CD8-positive, alpha-beta T cell (primary cell): ENCODE measurements at places on chromosomes 12 and 14.

DNA sequence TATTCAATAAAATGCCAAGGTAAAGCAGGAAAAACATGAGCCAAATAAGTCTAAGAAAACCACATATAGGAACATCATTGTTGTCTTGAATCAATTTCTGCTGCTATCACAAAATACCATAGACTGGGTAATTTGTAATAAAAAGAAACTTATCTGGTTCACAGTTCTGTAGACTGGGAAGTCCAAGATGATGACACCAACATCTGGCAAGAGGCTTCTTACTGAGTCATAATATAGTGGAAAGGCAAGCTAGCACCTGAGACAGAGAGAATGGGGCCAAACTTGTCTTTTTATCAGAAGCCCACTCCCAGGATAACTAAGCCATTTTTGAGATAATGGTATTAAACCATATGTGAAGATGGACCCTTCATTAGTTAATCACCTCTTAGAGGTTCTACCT, 975.9 kb downstream of the FLRT2 start:
- no peak for DNase-seq

GRCh38 chr12:7989827-7990491, 42.6 kb upstream of the FOXJ2 start:
- peak; percentile 40 for DNase-seq

- no peak for DNase-seq
Measured at GRCh38 chr12:12273291-12273957, 6.6 kb upstream of the LRP6 start.

- DNase-seq = no peak
Measured at GRCh38 chr14:93732524-93732923, 55.8 kb downstream of the PRIMA1 start.

DNA sequence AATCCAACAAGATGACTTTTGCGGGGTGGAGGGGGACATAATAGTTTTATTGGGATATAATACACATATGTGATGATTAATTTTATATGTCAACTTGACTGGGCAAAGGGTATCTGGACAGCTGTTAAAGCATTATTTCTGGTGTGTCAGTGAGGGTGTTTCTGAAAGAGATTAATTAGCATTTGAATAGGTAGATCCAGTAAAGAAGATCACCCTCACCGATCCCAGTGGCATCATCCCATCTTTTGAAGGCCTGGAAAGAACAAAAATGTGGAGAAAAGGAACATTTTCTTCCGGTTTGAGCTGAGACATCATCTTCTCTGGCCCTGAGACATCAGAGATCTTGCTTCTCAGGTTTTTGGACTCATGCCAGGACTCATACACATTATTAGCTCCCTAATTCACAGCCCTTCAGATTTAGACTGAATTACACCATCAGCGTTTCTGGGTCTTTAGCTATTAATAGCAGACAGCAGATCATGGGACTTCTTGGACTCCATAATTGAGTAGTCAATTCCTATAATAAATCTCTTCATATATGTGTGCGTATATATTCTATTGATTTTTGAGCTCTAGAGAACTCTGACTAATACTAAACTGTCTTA, 283.6 kb downstream of the PCNX1 start:
- DNase-seq = no peak

GRCh38 chr12:69254046-69254445, 14.7 kb downstream of the CPSF6 start:
- no peak for DNase-seq

- no peak for DNase-seq
Measured at GRCh38 chr12:52632656-52633055, 14.3 kb upstream of the KRT73 start.

- no peak for DNase-seq
Measured at GRCh38 chr14:105911006-105911847, 384.8 kb downstream of the TMEM121 start.

DNA sequence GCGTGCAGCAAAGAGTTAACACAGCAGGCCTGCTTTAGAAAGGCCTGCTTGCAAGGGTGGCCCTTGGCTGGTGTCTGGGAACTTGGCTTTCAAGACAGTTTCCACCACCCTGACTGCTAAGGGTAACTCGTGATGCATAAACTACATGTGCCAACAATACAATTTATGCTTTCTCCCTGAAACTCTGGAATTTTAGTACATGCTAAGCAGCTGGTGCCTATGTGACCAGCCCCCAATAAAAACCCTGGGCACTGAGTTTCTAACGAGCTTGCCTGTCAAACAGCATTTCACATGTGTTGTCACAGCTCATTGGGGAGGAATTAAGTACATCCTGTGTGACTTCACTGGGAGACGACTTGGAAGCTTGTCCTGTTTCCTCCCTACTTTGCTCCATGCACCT, 133.1 kb downstream of the SLC5A8 start:
- no peak for DNase-seq

GRCh38 chr12:121514184-121514742, 66.6 kb downstream of the KDM2B start:
- peak; percentile 68 for DNase-seq

DNA sequence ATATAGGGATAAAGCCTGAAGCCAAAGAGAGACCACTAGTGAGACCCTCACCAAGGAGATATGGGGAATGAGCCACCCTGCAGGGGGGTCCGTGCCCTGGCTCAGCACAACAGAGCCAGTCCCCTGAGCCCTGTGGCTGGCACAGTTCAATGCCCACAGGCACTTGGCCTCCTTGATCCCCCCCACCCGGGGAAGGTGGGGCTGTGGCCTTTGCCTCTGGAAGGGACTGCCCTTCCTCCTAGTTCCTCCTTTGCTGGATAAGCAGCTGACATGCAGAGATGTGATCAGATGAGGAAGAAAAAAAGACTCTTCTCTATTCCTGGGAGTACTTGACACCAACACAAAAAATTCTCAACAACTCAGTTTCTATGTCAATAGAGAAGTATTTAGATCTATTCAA, 19.9 kb downstream of the TTC7B start:
- no peak for DNase-seq

GRCh38 chr12:40034156-40034555, 71.7 kb downstream of the SLC2A13 start:
- DNase-seq = no peak

- DNase-seq = peak; percentile 70
Measured at GRCh38 chr14:91286530-91286937, 42.0 kb upstream of the GPR68 start.

DNA sequence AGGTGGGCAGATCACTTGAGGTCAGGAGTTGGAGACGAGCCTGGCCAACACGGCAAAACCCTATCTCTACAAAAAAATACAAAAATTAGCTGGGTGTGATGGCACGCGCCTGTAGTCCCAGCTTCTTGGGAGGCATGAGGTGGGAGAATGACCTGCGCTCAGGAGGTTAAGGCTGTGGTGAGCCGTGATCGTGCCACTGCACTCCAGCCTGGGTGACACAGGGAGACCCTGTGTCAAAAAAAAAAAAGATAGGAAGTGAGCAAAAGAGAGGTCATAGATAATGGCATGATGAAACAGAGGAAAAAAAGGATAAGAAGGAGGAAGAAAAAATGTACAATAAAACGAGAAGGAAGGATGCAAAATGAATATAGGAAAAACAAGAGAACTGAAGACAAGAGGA, 159.5 kb downstream of the ETV6 start:
- no peak for DNase-seq

DNA sequence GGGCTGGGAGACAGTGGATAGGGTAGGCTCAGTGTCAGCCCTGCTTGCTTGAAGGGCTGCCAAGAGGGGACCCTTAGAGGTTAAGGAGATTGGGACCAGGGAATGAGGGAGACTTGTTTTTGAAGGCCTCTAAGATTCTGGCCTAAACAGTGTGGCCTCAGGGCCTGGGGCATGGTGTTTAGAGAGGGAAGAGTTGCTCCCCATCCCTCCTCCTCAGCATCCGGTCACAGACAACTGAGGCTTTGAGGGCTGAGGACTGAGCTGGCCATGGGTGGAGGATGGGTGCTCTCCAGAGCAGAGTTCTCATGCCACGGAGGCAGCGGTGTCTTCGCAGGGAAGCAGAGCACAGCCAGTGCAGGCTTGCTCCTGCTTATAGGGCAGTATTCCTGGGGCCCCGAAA, 49.4 kb downstream of the KRT80 start:
- no peak for DNase-seq

- no peak for DNase-seq
Measured at GRCh38 chr12:32181498-32182175, 75.0 kb downstream of the BICD1 start.

DNA sequence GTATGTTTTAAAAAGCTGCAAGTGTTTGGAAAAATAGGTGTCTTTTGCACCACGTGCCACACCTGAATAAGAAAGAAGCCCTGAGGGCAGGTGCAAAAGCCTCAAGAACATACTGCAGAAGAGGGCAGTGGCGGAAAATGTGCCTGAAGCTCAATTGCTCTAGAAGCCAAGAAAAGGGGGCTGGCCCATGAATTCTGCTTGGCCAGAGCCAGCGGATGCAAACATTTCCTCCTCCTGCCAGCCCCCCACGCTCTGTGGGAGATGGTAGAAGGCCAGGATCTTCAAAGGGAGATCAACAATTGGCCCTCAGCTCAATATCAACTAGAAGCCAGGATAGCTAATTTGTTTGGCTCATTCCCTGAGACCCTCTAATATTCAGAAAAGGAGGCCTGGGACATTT, 80.3 kb upstream of the TMEM132D start:
- DNase-seq = no peak

GRCh38 chr14:65042296-65042695, 55.6 kb downstream of the FNTB start:
- no peak for DNase-seq

GRCh38 chr14:33589334-33589733, 361.5 kb downstream of the EGLN3 start:
- no peak for DNase-seq

- DNase-seq = no peak
Measured at GRCh38 chr14:68143341-68143841, 323.8 kb downstream of the RAD51B start.

DNA sequence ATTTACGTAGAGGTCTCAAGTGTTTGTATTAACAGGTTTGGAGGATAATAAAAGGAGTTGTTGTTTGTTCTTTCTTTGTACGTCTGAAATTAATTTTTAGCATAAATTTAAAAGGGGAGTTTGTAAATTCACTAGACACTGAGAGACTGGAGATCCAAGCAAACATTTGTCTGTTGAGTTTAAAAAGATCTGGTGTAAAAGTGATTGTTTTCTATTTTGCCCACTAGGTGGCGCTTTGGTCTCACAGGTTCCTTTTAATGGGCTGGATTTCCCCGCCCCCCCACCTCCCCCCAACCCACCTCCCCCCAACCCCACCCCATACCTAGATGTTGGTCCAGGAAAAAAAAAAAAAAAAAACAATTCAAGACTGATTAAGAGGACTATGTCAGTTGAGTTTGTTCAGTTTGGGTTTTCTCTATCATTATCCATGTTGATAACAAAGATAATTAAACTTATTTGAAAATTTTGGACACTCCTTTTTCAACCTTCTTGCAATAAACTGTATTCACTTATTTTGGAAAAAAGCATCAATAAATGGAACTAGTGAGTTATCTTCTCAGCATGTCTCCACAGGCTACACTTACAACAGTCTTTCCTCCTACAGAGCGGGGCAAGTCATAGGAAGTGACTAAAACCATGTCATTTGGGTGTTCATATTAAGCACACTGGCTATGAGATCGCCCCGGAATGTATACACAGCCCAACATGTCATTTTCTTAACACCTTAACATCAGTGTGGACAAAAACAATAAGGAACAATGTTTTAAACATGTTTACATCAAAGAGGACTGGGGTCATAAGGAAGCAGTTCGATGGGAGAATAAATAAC, 841.1 kb downstream of the NRXN3 start:
- peak; percentile 3 for DNase-seq

- no peak for DNase-seq
Measured at GRCh38 chr12:11987901-11988300, 82.8 kb upstream of the BCL2L14 start.

DNA sequence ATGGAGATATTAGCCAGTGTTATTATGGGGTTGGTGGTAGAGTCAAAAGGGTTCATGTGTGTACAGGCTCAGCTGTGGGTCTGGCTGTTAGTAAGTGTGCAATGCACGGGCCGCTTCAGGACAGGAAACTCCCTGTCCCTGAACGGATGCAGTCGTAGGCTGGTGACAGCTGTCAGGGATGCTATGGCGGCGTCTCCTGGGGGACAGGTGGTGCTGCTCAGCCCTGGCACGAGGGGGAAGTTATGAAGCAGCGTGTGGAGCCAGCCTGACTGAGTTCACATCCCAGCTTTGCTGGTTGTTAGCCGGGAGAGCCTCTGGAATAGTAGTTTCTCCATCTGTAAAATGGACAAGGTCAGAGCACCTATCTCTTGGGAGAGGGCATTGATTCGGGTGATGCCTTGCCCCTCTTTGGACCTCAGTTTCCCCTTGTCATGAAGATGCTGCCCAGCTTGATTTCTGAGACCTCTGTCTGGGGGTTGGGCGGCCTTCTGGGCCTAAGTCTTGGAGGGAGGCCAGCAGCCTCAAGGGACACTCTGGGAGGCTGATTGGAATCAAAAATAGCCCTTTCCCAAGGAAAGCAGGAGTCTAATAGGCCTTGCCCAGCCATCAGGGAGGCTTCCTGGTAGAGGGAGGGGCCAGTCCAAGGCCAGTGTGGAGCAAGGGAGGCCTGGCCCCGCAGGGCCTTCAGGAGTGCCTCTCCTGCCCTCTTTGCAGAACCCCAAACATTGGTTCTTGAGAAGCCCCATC, 7.1 kb downstream of the ASB2 start:
- DNase-seq = no peak

DNA sequence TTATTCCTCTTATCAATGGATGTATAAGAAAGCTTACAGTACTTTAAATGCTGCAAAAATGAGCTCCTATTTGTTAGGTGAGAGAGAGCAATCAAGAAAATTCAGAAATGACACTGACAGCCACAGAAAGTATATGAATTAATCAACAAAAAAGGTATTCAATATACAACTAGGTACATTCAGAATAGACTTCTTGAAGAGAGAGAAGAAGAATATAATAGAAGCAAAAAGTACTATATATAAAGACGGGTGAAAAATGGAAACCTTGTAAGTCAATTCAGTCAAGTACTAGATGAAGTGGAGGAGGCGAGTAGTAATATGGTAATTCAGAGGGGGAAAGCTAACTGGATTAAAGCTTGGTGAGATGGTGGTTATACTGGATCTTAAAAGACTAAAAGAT, 74.3 kb downstream of the HEATR5A start:
- no peak for DNase-seq

GRCh38 chr12:69101505-69101904, 137.9 kb upstream of the CPSF6 start:
- DNase-seq = no peak

GRCh38 chr12:96995861-96996260, 88.8 kb downstream of the NEDD1 start:
- DNase-seq = no peak

DNA sequence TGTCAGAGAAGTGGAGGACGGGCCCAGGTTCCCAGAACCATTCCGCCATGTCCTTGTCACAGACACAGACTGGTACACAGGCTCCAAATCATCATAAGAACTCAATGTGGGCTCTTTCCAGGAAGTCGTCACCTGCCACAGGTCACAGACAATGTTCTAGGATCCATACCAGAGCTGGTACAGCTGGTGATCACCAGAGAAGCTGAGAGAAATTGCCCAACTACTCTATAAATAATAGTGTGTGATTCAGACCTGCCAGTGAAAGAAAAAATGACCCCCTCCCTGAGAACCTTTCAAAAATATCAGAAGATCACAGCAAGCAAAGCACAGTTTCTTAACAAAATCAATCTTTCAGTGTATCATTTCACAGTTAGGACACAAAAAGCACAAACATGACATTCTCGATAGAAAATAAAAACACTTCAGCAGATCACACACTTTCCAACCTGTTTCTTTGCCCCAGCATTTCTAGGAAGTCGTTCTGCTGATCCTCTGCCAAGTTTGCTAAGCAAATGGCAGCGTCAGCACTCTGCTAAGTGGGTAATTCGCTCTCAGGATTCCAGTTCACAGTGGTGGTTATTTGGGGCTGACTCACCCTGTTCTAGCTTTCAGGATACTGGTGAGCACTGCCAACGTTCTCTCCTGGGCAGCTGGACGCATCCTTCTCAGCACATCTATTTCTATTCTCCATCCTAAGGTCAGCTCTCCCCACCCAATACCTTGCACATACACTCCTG, 223.3 kb upstream of the SFSWAP start:
- DNase-seq = no peak
